ENCODE measurements at places on chromosomes 2 and 18. TPM values are rescaled to one million over a fixed set of nuclear protein-coding genes. Genes with fewer than 3 reads are reported as not detected.

GRCh38 chr18:51621113-51621863, 423.8 kb upstream of the MEX3C start:
- H3K36me3 ChIP-seq, result no peaks in the 10 kb centered on the region
- DNase-seq, result peak; percentile 53
- H3K4me3 ChIP-seq, result no peak overlapping the region
- no peak overlapping the region for H3K27ac ChIP-seq
- H3K27me3 ChIP-seq, result no peaks in the 10 kb centered on the region
- H3K4me1 ChIP-seq, result peaks cover 3% of the 10 kb centered on the region

GRCh38 chr2:222479859-222480258, 55.5 kb downstream of the SGPP2 start:
- no peaks in the 10 kb centered on the region for H3K27me3 ChIP-seq
- H3K4me1 ChIP-seq, result no peaks in the 10 kb centered on the region
- H3K27ac ChIP-seq, result no peak overlapping the region
- H3K4me3 ChIP-seq, result 0 out of 2 replicates have a peak overlapping the region, but pooled peaks have one; percentile 4
- H3K36me3 ChIP-seq, result no peaks in the 10 kb centered on the region
- no peak for DNase-seq

DNA sequence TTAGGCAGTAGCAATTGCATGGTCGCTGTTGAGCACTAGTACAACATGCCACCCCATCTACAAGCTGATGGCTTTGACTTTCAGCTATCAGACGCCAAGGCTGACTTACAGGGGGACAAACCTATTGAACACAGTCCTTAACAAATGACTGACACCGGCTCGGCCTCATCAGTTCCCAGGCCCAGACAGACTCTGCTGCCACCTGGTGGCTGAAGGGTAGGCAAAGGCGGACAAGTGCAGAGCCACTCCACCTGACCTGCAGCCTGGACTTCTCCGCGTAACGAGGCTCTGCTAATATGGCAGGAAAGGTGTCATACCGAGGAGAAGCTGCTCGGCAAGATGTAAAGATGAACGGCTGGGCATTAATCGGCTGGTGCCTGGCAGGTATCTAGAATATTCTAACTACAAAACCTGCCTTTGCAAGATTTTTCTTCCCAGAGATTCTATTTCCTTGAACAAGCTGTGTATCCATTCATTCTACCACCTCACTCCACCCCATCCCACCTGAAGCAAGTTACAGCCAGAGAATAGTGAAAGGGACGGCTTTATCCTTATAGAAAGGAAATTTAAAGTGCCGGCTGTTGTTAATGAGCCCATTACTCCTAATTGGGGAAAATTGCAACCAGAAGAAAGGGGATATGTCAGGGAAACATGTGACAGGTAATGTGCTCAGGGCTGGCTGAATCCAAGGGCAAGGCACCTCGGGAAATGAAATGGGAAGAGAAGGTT, 67.4 kb downstream of the STEAP3 start:
- H3K27me3 ChIP-seq, result no peaks in the 10 kb centered on the region
- no peak overlapping the region for H3K27ac ChIP-seq
- no peak overlapping the region for H3K4me3 ChIP-seq
- DNase-seq, result peak; percentile 63
- 0 out of 2 replicates have a peak, but pooled peaks cover 3% of the 10 kb centered on the region for H3K36me3 ChIP-seq

DNA sequence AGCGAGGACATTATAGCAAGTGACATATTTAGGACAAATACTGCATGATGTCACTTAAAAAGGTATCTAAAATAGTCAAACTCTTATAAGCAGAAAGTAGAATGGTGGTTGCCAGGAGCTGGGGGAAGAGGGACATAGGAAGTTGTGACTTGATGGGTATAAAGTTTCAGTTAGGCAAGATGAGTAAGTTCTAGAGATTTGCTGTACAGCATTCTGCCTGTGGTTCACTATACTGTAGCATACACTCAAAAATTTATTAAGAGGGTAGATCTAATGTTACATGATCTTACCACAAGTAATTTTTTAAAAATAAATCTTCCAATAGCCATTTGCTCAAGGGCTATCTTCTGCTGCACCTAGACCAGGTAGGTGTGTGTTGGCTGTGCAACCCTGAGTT, 78.1 kb upstream of the NPAS2 start:
- H3K4me1 ChIP-seq, result peaks cover 26% of the 10 kb centered on the region
- no peaks in the 10 kb centered on the region for H3K36me3 ChIP-seq
- no peaks in the 10 kb centered on the region for H3K27me3 ChIP-seq
- H3K27ac ChIP-seq, result peak overlapping the region; percentile 88
- H3K4me3 ChIP-seq, result peak overlapping the region; percentile 48
- no peak for DNase-seq

GRCh38 chr2:203637471-203638167, 68.8 kb upstream of the CD28 start:
- H3K36me3 ChIP-seq, result no peaks in the 10 kb centered on the region
- no peak for DNase-seq
- H3K27ac ChIP-seq, result no peak overlapping the region
- H3K27me3 ChIP-seq, result no peaks in the 10 kb centered on the region
- no peak overlapping the region for H3K4me3 ChIP-seq

- H3K4me3 ChIP-seq, result no peak overlapping the region
- H3K27me3 ChIP-seq, result no peaks in the 10 kb centered on the region
- H3K36me3 ChIP-seq, result peaks cover under 1% of the 10 kb centered on the region
- H3K27ac ChIP-seq, result no peak overlapping the region
- DNase-seq, result no peak
- H3K4me1 ChIP-seq, result peaks cover 14% of the 10 kb centered on the region
Measured at GRCh38 chr2:105876191-105876590, 131.5 kb downstream of the NCK2 start.

The ABCG5 gene
- polyA plus RNA-seq, result not detected

All from SK-N-SH (cell line).